Femur (tissue), 1 donor: ENCODE measurements at places on chromosomes 1 and 21.

DNA sequence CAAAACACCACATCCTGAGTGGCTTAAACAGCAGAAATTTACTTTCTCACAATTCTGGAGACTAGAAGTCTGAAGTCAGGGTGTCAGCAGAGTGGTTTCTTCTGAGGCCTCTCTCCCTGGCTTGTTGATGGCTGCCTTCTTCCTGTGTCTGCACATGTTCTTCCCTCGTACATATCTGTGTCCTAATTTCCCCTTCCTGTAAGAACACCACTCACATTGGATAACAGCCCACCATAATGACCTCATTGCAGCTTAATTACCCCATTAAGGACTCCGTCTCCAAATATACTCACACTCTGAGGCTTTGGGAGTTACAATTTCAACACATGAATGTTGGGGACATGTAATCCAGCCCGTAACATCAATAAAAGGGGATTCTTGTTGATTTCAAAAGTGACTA lies 23.4 kb downstream of the C8A start:
- no peak for DNase-seq

DNA sequence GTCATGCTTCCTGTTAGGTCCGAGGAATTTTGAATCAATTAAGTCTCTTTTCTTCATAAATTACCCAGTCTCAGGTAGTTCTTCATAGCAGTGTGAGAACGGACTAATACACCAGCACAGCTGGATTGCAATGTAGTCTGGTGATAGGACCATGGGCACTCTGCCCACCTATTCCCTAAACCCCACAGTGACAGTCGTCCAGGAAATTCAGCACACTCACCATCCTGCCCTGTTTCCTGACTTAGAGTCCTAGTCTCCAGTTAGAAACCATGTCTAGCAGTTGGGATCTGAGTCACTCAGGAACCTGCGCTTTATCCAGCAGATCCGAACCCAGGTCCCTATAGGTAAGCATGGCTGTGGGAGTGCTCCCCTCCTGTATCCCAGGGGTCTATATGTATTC lies 149.3 kb upstream of the TNR start:
- DNase-seq, result no peak

- DNase-seq, result no peak
Observed at GRCh38 chr1:63626222-63626621, 33.0 kb downstream of the PGM1 start.

DNA sequence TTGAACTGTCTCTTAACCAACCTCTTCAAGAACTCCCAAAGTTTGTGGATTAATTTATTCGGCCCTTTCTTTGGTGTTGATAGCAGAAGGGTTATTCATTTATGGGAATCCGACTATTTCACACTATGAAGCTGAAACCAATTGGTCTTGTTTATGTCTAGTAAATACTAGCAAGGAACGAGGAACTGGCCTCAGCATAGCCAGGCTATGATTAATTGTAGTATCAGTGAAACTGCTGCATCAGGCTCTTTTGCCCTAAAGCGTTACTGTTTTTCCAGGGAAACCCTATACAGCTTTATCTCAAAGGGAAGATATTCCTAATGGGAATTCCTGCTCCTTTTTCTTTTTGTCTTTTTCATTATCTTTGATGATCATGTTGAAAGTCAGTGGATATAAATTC lies 35.1 kb downstream of the CLEC20A start:
- no peak for DNase-seq

DNA sequence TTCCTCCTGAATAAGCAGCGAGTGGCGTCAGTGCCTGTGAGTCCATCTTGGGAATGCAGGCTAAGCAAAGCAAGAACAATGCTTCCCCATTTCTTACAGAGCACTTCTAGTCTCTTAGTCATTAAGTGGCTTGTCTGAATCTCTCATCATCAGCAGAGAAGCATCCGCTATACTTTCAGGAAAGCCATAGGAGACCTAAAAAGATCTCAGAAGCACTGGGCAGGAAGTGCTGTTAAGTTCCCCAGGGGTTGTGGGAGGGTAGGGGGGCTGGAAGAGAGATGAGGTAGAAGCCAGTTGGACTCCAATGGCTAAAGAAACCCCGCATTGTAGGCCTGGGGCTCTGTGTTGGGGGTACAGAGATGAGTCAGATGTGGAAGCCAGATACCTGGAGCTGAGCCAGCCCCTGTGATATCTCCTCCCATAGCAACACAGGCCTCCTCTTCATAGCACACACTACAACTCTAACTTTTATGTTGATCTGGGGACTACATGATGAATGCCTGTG lies 44.9 kb downstream of the SYT6 start:
- DNase-seq, result peak; percentile 53

GRCh38 chr1:56370513-56370912 lies 208.8 kb downstream of the PLPP3 start:
- DNase-seq, result no peak

DNA sequence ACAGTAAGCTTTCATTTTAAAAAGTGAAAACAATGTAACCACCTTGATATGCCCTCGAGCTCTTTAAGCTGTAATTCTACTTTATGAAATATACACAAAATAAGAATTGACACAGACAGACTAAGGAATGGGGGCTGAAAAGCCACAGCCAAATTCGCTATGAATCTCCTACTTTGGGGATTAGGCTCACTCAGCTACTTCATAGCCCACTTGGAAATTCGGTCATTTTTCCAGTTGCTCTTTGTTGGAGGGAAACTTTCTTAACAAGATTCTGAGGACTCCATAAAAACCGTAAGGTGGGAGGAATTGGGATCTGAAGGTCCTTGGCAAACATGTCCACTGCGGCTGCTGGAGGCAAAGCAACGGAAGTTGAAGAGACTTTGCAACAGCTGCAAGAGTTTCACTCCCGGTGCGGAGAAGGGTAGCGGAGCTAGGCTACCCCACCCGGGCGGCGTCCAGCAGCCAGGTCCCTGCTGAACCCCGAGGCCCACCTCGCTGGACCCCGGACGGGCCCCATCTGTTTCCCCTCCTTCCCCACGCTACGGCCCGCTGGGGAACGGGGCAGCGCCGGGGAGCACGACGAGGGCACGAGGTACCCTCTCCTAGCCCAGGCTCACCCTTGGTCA lies 634 bp downstream of the MYCBP start:
- no peak for DNase-seq

- no peak for DNase-seq
Observed at GRCh38 chr1:203598752-203599151, 27.9 kb upstream of the ATP2B4 start.

DNA sequence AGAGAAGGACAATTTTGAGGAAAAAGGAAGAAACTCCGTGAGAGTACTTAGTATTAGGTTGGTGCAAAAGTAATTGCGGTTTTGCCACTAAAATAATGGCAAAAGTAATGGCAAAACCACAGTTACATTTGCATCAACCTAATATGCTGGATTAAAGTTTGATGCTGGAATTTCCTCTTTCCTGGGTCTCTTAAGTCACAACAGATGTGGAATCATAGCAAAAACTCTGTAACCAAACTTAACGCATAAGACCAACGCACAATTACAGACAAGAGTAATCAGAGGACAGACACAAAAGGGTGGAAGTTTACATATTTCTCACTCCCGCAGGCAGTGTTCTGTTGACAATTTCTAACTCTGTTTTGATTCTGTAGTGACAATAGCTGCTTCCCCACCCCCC lies 182.4 kb downstream of the BACH1 start:
- DNase-seq, result no peak

- no peak for DNase-seq
Observed at GRCh38 chr21:33332143-33332542, 7.4 kb downstream of the IFNAR1 start.

GRCh38 chr1:17746920-17747319 lies 8.2 kb upstream of the ACTL8 start:
- DNase-seq, result no peak

GRCh38 chr1:54375712-54376429 lies 30.3 kb downstream of the SSBP3 start:
- no peak for DNase-seq

DNA sequence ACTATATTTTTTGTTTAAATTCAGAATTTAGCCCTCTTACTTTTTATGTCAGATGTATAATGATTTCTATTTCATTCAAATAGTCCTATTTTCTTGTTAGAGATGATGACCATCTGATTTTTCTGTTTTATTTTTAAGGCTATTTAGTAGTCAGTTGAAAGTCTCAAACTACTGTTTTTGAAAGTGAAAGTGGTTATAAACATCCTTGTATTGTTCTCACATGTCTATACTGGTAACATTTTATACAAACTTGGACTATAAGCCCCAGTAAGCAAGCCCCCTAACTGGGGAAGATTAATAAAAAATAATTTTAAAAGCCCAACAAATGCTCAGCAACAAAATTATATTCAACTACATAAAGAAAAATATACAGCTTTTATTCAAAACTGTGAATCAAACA lies 271.3 kb upstream of the RGS18 start:
- DNase-seq, result no peak

GRCh38 chr1:3504151-3504821 lies 49.8 kb downstream of the ARHGEF16 start:
- no peak for DNase-seq

- no peak for DNase-seq
Observed at GRCh38 chr1:63200676-63201075, 121.7 kb upstream of the FOXD3 start.

GRCh38 chr1:18949686-18950400 lies 6.6 kb downstream of the IFFO2 start:
- DNase-seq, result peak; percentile 78

DNA sequence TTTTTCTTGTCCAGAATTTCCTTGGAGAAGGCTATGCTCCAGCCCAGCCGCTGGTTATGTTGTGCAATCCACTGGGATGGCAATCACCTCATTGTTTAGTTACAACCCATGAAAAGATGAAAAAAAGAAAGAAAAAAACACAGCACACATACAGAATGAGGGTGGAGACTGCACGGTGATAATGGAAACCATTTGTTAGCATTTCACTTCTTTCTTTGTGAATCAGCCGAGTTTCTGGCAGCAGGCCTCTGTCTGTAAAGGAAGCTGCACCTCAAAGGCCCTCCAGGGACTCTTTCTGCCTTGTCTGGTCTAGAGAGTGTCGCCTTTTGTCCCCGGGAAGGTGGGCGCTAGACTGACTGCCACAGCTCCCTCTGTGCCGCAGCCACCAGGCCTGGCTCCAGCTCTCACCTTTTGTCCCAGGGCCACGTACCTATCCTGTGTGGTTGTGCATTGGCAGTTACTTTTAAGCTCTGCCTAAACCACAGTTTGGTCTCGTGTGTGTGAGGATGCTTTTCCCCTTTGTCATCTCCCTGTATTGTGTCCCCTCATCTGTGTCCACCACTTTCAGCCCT lies 35.6 kb downstream of the NGF start:
- peak; percentile 45 for DNase-seq

GRCh38 chr1:2583871-2584351 lies 2.7 kb upstream of the PRXL2B start:
- DNase-seq, result no peak

DNA sequence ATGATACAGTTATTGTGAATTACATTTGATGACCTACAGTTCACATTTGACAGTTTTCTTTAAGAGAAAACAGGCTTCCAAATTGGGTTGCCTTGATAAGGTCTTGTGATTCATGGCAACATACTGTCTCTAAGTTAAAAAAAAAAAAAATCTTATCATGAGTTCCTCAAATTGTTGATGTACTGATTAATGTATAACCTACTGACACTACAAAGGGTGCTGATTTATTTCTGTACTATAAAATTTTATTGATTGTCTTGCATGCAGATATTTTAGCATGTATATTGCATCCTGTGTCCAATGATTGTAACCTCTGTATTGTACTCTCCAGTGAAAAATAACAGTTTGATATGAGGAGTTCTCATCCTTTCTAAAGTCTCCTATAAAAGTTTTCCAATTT lies 197.3 kb upstream of the IVNS1ABP start:
- no peak for DNase-seq

GRCh38 chr1:145962157-145963102 lies 1.9 kb downstream of the ANKRD34A start:
- DNase-seq, result peak; percentile 64

GRCh38 chr1:84704872-84705417 lies 14.7 kb upstream of the SSX2IP start:
- no peak for DNase-seq

GRCh38 chr1:68046885-68047658 lies 3.4 kb downstream of the DIRAS3 start:
- no peak for DNase-seq

DNA sequence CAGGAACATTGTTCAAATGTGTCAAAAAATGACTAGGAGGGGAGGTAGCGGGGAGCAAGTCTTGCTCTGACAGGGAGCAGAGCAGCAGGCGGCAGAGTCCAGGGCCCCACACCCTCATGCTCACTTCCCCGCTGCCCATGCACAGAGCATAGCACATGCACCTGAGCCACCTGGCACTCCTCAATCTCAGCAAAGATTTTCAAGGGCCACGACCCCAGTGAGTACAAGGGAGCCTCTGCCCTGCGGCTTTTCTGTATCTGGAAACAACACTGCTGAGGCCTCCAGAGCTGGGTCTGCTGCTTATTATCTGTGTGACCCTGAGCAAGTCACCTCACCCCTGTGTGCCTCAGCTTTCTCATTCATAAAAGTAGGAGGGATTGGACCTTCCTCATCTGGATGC lies 1.1 kb upstream of the GJB3 start:
- DNase-seq, result no peak

- no peak for DNase-seq
Observed at GRCh38 chr1:64041371-64042131, 161.9 kb upstream of the UBE2U start.

- no peak for DNase-seq
Observed at GRCh38 chr1:248808876-248809275, 16.8 kb downstream of the SH3BP5L start.

DNA sequence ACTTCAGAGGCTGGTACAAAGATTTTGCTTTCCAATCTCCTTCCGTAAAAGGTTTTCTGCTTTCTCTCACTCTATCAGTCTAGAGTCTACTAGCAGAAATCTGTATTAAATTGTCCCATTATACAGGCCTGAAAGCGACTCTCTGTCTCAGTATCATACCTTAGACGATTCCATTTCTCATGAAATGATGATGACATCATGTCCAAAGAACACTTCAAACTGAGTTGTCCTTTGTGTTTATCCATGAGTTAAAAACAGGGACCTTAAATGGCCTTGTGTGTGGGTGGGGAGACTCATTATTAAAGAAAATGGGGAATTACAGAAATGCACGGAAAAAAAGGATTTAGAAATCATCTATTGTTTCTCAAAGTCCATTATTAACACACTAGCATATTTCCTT lies 21.0 kb upstream of the SLC44A3 start:
- no peak for DNase-seq

DNA sequence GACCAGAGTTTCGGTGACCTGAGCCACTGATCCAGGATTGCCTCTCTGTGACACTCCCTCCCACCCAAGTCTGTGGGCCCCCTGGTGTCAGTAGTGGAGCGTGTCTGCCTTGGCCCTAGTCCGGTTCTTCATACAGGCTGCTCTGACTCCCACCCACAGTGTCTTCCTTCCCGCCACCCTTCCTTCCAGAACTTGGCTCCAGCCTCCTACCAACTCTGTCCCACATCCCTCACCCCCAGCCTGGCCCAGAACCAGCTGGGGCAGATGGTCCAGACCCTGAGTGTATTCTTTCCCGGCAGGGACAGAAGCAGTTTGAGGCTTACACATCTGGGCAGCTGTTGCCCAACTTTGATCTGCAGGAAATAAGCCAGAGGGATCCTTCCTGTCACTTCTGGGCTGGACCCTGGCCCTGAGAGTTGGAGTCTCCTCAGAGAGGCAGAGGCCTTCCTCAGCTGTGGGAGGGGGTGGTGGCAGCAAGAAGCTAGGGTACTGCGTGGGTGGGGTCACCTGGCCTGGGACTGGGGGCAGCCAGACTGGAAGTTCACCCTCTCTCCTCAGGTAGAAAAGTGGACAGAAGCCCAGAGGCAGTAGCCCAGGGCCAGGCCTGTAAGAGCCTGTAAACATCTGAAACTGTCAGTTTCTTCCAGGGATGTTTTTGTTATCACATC lies 43.1 kb upstream of the EPS8L3 start:
- DNase-seq, result peak; percentile 38
